ENCODE measurements at places on chromosomes 4 and X.

- DNase-seq = no peak
Measured at GRCh38 chr4:139764686-139765310, 99.2 kb downstream of the MGST2 start.

GRCh38 chr4:37675587-37676290 is 10.4 kb downstream of the RELL1 start:
- DNase-seq = no peak

GRCh38 chrX:74449937-74450330 is 28.6 kb downstream of the SLC16A2 start:
- no peak for DNase-seq

- DNase-seq = no peak
Measured at GRCh38 chr4:61375301-61375700, 175.2 kb downstream of the ADGRL3 start.

- DNase-seq = no peak
Measured at GRCh38 chrX:10926404-10926803, 184.7 kb upstream of the HCCS start.

DNA sequence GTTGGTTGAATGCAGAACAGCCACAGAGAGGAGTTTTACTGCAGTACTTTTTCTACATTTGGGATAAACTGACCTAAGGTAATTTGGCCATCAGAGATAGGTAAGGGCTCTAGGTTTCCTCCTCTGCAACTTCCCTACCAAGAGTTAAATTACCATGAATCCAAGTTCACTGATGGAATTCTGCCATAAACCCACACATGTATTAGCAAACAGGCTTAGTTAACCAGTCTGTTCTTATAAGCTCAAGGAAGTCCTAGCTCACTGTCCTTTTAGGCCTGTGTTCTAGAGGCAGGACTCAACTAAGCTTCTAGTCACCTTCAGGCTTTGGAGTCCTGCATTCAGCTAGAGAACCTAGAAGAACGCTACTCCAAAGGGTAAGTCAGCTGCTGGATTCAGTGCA is 4.0 kb downstream of the FAM114A1 start:
- DNase-seq = no peak

GRCh38 chr4:13476915-13477314 is 7.2 kb downstream of the RAB28 start:
- no peak for DNase-seq

GRCh38 chr4:91958596-91958995 is 345.2 kb upstream of the GRID2 start:
- no peak for DNase-seq

DNA sequence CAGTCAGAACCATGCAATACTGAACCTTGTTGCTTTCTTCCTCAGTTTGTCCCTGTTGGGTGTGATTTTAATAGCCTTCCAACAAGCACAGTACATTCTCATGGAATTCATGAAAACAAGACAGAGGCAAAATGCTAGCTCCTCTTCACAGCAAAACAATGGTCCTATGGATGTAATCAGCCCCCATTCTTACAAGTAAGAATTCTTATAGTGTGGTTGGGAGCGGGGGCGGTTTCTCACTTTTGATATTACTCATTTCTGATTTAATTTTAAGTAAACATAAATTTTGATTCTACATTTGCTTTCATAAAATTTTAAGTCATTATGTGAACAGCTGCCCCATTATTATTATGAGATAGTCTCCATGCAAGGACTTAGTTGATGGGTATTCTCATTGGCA is 80.8 kb upstream of the TLR2 start:
- DNase-seq = no peak

GRCh38 chrX:20294957-20295356 is 28.2 kb upstream of the RPS6KA3 start:
- no peak for DNase-seq

DNA sequence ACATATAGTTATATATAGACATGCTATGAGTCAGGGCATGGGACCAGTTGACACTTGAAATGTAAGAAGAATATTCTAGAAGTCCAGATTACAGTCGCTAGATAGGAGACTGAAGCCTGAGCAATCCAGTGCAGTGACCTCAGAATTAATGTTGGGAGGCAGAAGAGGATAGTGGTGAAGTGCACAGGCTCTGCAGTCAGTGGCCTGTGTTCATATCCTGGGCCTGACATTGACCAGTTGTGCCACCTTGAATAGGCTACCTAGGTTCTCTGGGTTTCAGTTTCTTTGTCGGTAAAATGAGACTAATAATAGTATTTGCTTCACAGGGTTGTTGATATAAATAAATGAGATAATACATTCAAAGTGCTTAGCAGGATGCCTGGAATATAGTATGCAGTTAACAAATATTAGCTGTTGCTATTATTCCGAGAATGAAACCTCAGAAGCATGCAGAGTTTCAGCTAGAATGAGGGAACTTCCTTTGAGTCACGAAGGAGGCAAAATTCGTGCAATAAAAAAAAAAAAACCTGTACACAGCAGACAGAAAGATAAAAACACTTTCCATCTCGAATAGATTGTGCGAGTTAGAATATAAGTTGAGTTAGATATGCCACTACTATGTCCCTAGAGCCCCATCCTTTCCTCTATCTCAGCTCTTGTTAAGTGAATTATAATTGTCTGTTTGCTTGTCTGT is 4.0 kb upstream of the SH2D1A start:
- no peak for DNase-seq

- DNase-seq = no peak
Measured at GRCh38 chr4:94540476-94540875, 88.7 kb downstream of the PDLIM5 start.

DNA sequence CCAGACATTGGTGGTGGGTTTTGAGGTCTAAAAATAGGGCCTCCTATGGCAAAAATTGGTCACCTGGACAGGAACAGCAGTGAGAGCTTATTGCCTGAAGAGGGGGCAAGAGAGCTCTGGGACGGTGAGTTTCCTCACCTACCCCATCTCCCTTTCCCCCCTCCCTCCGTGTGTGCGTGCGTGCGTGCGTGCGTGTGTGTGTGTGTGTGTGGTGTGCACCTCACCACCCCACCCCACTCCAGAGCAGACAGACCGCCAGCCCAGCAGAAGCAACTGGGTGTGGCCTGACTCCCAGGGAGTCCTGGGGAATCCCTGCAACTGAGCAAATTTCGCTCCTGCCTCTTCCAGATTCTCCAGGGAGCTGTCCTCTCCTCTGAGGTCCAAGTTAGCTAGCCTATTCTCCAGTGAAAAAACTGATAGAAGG is 44.7 kb downstream of the PRPS1 start:
- DNase-seq = no peak

DNA sequence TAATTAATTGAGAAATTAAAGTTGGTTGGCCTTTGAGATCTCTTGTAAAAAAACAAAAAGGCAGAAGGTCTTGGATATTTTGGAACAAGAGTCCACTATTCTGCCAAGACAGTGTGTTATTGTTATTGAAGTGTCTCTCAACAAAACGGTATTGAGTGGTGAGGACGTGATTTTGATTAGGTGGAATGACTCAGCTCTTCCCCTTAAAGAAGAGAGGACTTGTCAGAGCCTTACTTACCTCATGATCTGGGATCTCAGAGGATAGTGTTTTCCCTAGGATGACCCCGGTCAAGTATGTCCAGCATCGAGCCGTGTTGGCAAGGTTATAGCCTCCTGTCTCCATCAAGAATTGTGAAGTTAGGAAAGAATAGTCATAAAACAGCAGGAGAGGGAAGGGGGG is 110.9 kb downstream of the HDAC8 start:
- no peak for DNase-seq

GRCh38 chr4:81460191-81460701 is 11.5 kb downstream of the RASGEF1B start:
- DNase-seq = no peak

GRCh38 chrX:118536687-118537461 is 41.3 kb downstream of the DOCK11 start:
- no peak for DNase-seq

GRCh38 chr4:126916049-126916625 is 716.6 kb upstream of the INTU start:
- no peak for DNase-seq

DNA sequence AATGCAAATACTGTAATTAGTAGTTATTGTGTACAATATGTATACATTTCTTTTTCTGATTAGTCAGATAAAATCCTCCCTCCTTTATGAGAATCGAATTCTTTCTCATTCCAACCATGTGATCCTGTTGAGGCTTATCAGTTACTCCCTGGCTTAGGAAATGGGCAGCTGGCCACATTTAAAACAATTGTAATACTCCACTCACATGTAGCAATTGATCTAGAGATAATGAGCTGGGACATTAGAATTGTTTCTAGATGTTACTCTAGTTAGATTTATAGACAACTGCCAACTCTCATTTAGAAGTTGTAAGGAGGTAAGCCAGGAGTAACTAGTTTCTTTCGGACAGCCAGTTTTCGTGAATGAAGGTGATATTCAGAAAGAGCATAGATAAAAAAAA is 859.3 kb upstream of the AADAT start:
- DNase-seq = no peak

GRCh38 chrX:153477901-153478300 is 7.5 kb upstream of the HAUS7 start:
- DNase-seq = no peak

GRCh38 chr4:41420541-41420940 is 117.4 kb upstream of the LIMCH1 start:
- DNase-seq = no peak

DNA sequence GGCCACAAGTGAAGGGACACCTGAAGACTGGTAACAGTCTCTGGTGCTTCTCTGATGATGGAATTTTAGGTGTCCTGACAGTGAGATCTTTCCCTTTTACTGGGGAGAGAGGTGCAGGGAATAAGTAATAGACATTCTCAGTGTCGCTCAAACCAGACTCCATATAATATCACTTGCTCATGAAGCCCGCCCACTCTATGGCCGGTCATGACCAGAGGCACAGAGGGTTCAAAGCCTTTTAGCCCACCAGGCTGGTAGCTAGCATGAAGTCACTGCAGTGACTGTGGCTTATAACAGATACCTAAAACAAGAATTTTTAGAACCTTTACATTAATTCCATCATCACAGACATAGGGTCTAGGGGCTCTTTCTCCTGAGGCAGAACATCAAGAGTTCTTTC is 2.9 kb downstream of the CD40LG start:
- no peak for DNase-seq

- no peak for DNase-seq
Measured at GRCh38 chr4:9949573-9949972, 71.7 kb downstream of the SLC2A9 start.

DNA sequence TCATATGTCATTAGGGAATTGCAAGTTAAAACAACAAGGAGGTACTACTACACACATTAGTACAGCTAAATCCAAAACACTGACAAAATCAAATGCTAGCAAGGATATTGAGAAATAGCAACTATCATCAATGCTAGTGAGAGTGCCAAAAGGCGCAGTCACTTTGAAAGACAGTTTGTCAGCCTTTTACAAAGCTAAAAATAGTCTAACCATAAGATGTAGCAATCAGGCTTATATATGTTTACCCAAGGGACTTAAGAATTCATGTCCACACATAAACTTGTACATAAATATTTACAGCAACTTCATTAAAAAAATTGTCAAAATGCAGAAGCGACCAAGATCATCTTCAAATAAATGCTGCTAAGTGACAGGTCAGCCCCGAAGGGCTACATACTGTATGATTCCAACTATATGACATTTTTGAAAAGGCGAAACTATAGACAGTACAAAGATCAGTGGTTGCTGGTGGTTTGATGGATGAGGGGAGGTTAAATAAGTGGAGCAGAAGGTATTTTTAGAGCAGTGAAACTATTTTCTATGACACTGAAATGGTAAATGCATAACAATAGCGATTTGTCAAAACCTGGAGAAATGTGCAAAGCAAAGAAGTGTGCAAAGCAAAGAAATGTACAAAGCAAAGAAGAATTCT is 704.8 kb downstream of the ARAP2 start:
- no peak for DNase-seq

DNA sequence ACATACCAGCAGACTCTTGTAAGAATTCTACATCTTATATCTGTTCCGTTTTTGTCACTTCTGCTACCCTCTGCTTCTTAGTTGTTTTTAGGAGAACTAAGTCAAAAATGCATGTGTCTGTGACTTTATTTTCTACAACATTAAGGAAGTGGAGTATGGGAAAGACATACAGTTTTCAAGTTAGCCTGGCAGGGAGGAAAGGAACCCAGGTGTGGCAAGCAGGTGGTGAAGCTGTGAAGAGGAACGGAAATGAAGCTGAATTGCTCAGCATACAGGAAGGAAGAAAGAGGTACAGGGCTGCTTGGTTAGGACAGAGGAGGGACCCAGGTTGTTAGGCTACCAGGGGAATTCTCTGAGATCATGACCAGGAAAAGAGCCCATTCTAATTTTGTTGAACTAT is 9.4 kb downstream of the GPRIN3 start:
- no peak for DNase-seq

DNA sequence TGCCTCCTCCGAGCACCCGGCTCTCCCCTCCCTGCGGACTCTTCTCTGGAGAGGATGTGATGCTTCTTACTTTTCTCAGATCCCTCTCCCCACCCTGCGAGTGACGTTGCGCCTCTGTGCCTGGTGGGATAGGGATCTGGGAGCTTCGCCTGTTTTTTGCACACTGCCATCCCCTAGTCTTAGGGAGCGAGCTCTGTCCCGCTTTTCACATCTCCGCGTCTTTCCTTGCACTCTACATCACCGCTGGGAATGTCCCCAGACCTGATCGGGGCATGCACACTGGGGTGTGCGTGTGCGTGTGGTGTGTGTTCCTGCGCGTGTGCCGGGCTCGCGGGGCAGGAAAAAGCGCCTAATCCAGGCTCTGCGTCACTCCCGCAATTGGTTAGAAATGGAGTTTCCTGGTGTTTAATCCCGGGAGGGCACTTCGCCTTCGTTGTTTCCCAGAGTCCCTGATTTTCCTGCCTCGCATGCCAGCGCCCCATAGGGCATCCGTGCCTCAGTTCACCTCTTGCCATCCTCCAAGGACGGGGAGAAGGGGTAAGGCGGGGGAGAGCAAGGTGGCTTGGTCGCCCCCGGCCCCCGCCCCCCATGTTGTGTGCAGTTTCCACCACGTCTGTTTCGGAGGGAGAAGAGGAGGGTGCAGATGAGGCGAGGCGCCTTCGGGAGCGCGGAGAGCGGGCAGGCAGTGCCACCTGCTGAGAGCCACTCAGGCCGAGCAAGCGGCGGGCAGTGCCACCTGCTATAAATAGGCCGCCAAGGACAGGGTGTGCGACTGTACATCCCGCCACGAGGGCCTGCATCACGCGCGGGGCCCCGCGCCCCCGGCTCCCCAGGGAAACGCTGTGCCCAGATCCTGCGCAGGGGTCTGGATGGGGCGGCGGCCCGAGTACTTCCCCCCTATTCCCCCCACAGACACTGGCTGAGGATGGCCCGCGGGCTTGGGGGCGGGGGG is 759 bp upstream of the TBC1D1 start:
- no peak for DNase-seq

GRCh38 chr4:14636563-14636962 is 365.7 kb upstream of the CPEB2 start:
- DNase-seq = no peak

DNA sequence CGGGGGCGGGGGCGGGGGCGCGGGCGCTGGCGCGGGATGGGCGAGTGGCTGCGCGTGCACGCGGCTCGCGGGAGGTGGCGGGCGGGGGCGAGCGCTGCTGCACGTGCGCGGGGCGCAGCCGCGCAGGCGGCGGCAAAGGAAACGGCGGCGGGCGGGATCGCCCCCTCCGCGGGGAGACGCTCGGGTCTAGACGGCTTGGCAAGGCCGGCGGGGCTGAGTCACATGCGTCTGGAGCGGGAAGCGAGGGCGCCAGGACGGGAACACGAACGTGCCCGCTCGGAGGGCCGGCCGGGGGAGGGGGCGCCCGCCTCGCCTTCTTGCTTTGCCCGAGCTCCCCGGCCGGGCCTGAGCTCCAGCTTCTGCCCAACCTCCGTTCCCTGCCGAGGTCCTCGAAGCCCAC is 4.3 kb upstream of the HAUS7 start:
- no peak for DNase-seq

Measured in HFF-Myc (cell line).